ENCODE measurements at places on chromosomes 13 and 19. TPM values are rescaled to one million over a fixed set of nuclear protein-coding genes. Genes with fewer than 3 reads are reported as not detected.
A peak's percentile ranks its signal among the peaks of the same experiment; 100 is the strongest.

GRCh38 chr13:83827338-83827737 is 54.9 kb downstream of the SLITRK1 start:
- no peak for DNase-seq

PPM1N gene
- total RNA-seq = 6.8 TPM

KIR2DL1 gene
- 70.8 TPM for total RNA-seq

KLK3 gene
- not detected for total RNA-seq

DNA sequence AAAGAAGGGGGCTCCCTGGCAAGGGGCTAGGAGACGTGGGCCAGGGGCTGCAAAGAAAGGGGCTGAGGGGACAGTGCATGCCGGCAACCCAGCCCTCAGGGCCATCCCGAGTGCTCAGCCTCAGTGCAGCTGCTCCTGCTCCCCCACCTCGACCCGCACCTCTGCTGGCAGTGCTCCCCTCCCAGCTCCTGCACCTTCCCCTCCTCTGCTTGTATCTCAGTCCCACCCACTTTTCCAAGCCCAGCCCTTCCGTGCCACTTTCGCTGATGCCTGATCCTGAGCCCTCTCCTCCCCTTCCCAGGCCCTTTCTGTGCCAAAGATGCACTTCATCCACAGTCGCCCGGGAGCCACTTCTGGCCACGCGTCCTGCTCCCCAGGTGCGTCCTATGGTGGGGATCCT is 69.9 kb upstream of the KCTD15 start:
- DNase-seq = no peak

- peak; percentile 88 for DNase-seq
Measured at GRCh38 chr19:41597600-41598041, 21.7 kb downstream of the CEACAM21 start.

SLITRK1 gene
- total RNA-seq = not detected

DLL3 gene
- not detected for total RNA-seq

DNA sequence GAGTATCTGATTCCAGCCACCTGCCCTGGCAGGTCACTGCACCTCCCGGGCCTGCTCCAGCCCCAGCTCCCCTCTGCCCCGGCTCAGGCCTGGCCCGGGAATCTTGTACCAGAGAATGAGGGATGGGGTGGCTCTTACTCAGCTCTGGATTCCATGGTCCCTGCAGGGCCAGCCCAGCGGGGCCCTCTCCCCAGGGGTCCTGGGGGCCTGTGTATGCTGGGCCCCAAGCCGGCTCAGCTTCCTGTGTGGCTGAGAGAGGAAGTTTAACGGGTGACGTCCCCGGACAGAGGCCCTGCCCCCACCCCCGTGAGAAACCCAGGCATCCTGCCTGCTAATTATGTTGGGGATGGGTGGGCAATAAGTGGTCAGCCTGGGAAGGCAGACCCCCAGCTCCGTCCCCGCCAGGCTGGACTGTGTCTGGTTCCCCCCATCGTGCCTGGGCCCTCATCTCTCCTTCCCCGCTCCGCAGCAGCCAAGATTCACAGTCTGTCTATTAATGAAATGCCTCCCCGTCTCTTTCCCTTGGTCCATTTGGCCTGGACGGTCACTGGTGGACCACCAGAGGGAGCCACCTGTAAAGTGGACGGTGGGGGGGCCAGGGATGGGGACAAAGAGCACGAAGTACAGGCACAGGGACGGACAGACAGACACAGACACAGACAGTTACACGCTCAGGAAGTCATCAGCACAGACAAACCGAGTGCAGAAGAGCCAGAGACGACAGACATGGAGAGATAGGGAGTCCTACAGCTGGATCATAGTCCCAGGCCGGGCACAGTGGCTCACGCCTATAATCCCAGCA is at the start of gene DENND1C:
TSS of gene DENND1C (minus strand) at position 247 of the 802 bp plus-strand sequence. CDS start at position 155, 92 bp downstream.
- peak; percentile 69 for DNase-seq

GRCh38 chr19:41434450-41434849 is 5.3 kb downstream of the DMAC2 start:
- DNase-seq = no peak

DNA sequence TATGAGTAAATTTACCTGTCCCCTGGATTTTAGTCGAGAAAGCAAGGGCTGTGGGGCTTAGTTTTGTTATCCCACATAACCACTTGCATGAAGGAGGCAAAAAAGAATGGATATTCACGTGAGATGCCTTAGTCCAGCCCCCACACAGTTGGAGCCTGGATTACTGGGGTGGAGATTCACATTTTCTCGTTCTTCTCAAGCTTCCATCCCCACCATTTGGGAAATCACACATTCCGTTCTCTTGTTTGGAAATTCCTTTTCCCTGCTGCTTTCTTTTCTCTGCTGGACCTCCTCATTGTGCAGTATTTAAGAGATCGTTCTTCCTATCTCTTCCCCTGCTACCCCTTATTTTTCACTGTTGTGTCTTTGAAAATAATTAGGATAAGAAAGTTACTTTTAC is 45.1 kb upstream of the FARP1 start:
- DNase-seq = no peak

GRCh38 chr13:97242755-97243497 is 20.8 kb downstream of the MBNL2 start:
- DNase-seq = no peak

ACER1 gene
- total RNA-seq = 0.25 TPM

DNA sequence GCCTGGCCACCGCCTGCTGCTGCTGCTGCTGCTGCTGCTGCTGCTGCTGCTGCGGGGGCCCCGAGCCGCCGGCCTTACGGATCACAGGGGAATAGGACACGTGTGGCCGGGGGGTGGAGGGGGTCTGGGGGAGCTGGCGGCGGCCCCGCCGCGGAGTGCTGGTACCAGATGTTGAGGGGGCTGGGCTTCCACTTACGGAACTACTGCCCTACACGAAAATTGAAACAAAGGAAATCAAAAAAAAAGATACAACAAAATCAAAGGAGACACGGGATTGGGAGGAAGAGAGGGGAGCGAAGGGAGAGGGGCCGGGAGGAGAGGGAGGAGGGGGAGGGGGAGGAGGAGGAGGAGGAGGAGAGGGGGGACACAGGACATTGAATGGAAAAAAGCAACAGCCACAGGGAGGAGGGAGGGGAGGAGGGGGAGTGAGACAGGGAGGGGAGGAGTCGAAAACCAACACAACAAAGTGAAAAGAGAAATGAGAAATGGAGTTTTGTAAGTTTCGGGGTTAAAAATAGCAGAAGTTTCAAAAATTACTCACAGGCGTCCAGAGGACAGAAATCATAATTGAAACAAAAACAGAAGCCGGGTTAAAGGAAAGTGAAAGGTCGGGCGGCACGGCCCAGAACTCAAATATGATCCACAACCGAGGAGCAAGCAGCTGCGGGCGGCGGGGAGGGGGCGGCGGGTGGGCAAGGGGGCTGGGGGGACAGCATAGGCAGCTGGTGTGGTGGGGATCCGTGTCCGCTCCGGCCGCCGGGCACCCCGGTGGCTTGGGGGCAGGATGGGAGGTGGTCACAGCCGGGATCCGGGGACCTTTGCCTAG is 57.8 kb downstream of the IER2 start:
- DNase-seq = peak; percentile 67

TMEM238 gene
- 2.9 TPM for total RNA-seq

TEKTIP1 gene
- 5.9 TPM for total RNA-seq

WDR87 gene
- total RNA-seq = not detected

GRCh38 chr19:41447732-41448332 is 4.9 kb downstream of the ERICH4 start:
- DNase-seq = no peak

GRCh38 chr13:29702912-29703351 is 107.4 kb upstream of the SLC7A1 start:
- DNase-seq = no peak

DNA sequence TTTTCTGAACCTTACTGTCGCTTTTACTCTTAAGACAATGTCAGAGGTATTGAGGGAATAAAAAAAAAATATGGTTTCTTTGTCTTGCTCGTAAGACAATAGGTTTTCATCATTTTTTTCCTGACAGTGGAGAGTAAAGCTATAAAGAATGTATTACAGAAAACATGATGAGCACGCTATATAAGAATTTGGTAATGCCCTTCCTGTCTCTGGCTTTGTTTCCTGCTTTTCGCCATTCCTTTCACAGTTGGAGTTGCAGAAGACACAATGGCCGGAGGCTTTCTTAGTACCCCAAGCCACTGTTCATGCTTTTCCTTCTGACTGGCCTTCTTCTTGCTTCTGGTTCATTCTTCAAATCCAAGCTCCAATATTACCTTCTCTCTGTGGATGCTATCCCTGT is 101.0 kb upstream of the DACH1 start:
- DNase-seq = no peak

DNA sequence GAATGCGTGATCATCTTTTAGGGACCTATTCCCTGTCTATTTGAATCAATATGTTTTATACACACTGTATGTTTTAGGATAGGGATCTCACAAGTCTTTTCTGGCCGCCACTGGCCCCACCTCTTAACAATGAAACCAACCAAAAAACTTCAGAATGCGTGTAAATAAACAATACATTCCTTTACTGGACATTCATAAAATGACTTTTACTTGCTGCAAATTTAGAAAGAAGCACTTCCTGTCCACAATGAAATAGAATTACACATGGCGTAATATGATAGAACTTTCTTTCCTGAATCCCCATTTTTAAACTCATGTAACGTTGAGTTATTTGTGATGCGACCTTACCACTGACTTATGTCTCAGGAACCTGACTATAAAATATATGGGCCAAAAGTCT is 233.6 kb downstream of the SLITRK6 start:
- DNase-seq = no peak

DAPK3 gene
- total RNA-seq = 66.4 TPM

DNA sequence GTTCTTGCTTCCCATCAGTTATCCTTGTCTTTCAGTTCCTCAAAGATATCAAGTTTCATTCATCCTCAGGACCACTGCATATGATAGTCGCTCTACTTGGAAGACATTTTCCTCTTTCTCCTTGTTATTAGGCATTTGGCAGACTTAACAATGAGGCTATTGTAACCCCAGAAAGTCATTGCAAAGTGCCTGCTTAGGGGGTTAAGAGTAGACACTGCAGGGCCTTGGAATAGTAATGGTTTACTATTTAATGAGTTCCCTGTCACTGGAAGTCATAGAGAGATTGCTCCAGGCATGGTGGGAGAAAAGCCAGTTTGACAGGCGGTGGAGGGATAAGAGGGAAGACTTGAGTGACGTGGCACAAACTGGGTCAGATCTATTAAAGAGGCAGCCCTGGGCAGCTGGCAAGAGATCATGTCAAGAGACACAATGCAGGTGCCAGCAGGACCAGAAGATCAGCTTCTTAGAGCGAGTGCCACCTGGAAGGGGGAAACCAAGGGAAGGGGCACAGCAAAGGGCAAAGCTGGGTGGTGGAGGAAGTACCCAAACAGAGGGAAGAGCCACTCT is 16.8 kb upstream of the CPB2 start:
- DNase-seq = no peak

PABPC3 gene
- total RNA-seq = 0.20 TPM

DNA sequence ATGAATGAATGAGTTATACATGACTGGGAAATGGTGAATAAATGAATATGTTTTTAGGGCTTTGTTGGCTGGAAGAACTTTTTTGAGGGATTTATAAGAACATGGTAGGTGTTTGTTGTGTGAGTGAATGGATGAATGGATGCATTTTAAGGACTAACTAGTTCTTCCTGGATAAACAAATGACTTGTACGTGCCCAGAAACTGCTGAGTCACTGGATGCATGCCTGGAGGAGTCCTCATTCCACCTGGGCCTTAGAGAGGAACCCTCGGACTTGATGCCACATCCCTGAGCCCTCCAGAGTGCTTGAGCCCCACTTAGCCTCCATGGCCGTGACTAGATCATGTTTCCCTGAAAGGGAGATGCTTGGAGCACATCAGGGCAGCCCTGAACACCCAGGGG is 153.4 kb downstream of the DPF1 start:
- no peak for DNase-seq

- no peak for DNase-seq
Measured at GRCh38 chr13:94568443-94568842, 27.5 kb downstream of the TGDS start.

- DNase-seq = no peak
Measured at GRCh38 chr13:96020155-96020575, 33.0 kb downstream of the UGGT2 start.

UBL3 gene
- 29.6 TPM for total RNA-seq

DNA sequence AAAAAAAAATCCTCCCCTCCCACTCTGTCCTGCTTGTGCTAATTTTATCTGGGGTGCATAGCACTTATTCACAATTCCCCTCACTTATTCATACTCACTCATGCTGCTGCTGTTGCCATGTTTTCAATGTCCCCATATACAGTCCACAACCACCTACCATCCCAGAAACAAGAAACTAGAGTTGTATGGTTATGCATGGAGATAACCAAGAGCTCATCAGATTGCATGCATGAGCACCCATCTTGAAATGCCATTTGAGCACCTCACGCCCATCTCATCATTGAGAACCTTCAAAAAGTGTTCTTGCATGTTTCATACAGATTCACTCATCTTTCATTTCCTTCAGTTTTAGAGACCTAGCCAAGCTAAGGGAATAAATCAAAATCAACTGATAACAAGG is 15.1 kb upstream of the N4BP2L2 start:
- DNase-seq = no peak

BORA gene
- 7.4 TPM for total RNA-seq

GRCh38 chr19:28363254-28363653 is 849.7 kb downstream of the UQCRFS1 start:
- DNase-seq = no peak

- DNase-seq = no peak
Measured at GRCh38 chr19:29630655-29631054, 24.6 kb downstream of the POP4 start.

GRCh38 chr19:5078666-5079065 is 109.8 kb downstream of the KDM4B start:
- DNase-seq = no peak

Data from natural killer cell (primary cell).